H7 (cell line): ENCODE measurements at places on chromosomes 3 and 15.

DNA sequence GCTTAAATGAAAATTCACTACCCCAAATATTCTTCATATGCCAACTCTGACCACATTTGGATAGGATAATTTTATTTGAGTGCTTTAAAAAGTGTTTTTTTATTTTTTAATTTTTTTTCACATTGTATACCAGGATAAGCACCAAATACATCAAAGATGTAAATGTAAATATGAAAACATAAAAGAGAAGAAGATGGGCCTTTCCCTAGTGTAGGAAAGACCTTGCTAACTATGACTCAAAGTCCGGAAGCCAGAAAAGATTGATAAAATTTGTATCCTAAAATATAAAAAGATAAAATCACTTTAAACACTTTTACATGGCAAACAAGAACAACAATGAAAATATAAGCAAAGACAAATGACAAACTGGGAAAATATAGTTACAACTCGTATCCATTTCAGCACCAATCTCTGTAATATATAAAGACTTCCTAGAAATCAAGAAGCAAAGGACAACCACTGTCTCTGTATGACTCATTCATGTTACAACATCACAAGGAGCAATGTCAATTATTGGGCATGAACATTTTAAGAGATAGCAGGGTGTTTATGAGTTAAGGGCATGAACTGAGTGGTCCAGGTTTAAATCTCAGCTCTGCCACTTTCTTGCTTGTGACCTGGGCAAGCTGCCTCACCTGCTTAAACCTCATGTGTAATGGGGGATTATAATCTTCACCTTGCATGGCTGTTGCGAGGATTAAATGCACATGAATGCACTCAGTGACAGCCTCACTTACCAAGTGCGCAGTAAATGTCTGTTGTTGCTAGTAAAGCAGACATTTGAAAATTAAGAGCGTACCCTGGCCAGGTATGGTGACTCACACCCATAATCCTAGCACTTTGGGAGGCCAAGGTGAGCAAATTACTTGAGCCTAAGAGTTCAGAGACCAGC is 25.3 kb upstream of the ARHGEF3 start:
- DNase-seq: no peak

DNA sequence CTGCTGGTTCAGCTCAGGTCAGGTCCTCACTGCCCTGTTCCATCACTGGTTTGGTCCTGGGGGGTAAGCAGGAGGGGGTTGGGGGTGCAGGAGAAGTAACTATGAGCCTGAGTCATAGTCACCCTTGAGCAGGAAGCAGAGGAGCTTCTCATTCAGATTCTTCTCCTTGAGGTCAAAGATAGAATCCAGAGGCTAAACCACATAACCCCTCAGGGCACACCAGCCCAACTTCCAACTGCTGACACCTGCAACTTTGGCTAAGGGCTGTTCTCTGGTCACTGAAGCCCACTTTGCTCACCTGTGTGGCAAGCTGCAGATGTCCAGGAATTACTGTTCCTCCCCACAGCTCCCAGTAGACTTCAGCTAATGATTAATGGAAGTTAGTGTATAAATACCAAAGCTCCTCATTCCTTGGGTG is 48.8 kb upstream of the LRRFIP2 start:
- DNase-seq: no peak

GRCh38 chr3:126672340-126672739 is 17.4 kb upstream of the TXNRD3 start:
- DNase-seq: no peak

DNA sequence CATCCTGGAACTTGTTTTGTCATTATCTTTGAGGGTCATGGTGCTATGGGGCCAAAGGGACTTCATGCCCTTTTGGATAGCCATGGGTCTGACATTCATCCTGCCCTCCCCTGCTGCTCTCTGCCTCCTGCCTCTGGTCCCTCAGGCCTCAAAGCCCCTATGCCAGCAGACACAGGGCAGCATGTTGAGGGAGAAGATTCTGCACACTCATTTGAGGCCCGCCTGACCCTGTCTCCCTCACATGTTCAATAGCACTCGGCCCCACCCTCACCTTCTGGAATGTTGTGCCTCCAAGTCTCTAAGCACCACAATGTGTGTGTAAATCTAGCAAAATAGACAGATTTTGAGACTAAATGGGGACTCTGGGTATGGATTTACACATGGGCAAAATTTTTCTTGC is 178.7 kb upstream of the ANKRD28 start:
- DNase-seq: no peak

DNA sequence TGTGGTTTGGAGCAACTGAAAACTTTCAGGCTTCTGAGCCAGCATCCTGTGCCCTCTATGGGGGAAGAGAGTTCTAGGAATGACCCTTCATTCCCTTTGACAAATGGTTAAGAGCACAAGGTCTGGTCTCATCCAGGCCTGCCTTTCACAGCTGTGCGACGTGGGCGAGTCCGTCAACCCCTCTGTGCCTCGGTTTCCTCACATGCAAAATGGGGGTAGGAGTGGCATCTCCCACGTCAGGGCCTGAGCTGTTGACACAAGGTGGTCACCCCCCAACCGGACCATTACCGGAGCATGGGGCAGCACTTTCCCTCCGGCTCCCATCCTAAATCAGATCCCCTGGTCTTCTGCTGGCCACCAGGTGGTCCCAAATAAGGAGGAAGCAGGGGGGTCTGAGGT is 70.4 kb downstream of the ATP2B2 start:
- DNase-seq: no peak

DNA sequence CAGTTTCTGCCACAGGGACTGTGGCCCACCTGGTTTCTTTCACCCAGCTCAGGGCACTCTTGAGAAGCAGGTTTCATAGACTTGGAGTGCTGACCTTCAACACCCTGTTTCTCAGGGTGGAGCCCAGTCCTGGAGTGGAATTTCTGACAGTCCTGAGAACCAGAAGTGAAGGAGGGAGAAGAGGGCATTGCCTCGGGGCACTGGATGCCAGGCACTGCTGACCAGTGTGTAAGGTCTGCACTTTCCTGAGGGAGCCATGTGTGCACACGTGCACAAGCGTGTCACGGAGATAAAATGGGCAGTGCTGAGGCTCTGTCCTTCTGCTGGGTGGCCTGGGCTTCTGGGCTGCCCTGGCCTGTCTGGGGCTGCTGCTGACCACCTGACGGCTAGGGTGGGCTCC is 118.5 kb downstream of the SEC22A start:
- DNase-seq: no peak

DNA sequence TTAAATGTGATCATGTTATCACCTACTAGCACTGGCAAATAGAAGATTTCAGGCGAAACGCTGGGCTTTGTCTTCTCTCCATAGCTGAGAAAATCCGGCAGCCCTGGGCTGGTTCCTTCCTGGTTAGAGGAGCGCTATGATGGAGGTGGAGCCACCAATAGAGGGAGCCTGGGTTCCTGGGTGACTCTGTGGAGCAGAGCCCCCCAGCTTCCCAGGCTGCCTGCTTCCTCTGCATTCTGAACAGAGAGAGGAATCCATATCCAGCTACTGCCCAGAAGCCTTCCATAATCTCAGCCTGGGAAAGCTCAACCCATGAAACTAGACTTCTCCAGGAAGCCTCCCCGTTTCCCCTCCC is 32.6 kb upstream of the IQSEC1 start:
- peak; percentile 77 for DNase-seq

DNA sequence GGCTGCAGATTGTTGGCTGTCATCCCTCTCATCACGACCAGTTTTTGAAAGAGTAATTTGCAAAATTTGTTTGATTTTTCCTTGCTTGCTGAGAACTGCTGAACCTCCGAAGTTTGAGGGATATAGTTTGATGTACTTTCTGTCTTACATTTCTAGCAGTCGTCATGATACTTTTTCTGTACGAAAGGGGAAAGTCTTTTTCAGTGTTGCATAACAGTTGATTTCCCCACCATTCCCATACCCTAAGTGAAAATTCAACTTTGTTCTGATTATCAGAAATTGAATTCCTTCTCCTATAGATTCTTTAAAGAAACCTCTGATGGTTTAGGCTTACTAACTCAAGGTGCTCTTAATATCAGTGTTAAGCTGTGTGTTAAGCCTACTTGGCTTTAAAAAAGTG is 1.6 kb downstream of the PDE8A start:
- no peak for DNase-seq
